ENCODE measurements at places on chromosomes 16 and 17.
A peak's percentile ranks its signal among the peaks of the same experiment; 100 is the strongest.

- DNase-seq, result no peak
These were observed 65.9 kb downstream of the PITPNC1 start for GRCh38 chr17:67442787-67443624.

GRCh38 chr17:55774846-55775271, 24.0 kb downstream of the PCTP start:
- DNase-seq, result no peak

- no peak for DNase-seq
These were observed 137.2 kb downstream of the C16orf78 start for GRCh38 chr16:49510654-49511305.

DNA sequence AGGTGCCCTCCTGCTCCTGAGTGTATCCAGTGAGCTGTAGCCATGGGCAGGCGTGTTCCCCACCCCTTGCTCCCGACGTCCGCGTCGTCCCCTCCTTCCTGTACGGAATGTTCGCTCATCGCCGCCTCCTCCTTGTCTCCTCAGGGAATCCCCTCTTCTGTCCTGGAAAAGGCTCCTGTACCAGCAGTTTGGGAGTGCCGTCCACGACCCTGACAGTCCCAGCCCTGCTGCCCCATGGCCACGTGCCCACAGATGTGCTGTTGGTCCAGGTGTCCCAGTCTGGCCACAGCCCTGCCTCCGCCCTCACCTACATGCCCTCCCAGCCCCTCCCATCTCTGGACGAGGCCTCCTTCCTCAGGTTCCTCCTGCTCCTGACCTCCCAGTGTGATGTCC, 30.2 kb downstream of the OR1D5 start:
- no peak for DNase-seq

DNA sequence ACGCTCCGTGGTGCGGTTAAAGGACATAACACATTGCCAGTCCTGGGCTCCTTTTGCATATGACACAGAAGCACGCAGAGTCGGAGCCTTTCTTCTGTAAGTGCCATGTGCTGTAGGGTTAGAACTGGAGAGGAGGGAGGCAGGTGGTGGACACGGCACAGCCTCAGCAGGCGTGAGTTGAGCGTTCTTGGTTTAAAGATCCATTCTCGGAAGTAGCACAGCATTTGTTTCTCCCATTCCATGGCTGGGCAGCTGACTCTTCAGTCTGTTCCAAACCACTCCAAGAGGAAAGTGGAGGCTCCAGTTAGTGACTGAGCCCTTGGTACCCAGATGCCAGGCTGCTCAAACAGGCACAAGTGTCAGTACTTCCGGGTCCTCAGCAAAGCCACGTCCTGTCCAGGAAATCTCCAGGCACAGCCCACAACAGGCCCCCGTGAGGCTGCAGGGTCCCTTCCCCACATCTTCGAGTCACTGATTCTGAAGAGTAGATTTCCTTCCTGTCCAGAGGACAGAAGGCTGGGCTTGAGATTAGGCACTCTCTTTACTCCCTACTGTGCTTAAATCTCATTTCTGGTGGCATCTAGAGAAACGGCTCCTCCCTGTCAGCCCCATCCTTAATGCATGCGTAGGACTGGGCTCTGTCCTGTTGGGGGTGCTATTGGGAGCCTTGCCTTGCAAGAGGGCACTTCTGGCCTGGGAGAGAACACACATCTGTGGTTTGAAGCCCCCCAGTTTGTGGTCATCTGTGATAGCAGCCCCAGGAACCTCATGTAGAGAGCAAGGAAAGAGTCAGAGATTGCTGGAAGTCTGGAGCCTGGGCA, 39.6 kb upstream of the NAT9 start:
- DNase-seq, result no peak

- peak; percentile 95 for DNase-seq
These were observed 408 bp upstream of the KPNA2 start for GRCh38 chr17:68035131-68035522.

GRCh38 chr17:9235346-9235745, 214.0 kb downstream of the NTN1 start:
- no peak for DNase-seq

- no peak for DNase-seq
These were observed 330.3 kb downstream of the SEC14L1 start for GRCh38 chr17:77470800-77471733.

- DNase-seq, result no peak
These were observed 154.1 kb upstream of the PLCG2 start for GRCh38 chr16:81624760-81625543.

DNA sequence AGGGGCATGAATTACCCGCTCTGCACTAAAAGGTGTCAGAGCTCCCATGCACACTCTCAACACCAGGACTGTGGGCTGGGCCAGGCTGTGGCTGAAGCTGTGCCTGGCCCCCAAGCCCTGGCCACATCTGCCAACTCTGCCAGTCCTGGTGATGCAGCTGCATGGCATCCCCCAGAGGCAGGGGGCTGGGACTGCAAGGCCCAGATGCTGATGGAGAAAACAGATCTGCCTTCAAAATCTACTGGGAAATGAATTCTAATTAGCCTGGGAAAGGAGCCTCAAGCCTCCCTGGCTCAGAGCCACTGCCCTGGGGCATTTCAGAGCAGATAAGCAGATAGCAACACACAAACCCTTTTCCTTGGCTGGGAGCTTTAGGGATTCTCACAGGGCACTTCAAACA, 3.4 kb downstream of the CHST6 start:
- DNase-seq, result peak; percentile 87

GRCh38 chr17:60135151-60135950, 14.4 kb upstream of the CA4 start:
- DNase-seq, result peak; percentile 75

DNA sequence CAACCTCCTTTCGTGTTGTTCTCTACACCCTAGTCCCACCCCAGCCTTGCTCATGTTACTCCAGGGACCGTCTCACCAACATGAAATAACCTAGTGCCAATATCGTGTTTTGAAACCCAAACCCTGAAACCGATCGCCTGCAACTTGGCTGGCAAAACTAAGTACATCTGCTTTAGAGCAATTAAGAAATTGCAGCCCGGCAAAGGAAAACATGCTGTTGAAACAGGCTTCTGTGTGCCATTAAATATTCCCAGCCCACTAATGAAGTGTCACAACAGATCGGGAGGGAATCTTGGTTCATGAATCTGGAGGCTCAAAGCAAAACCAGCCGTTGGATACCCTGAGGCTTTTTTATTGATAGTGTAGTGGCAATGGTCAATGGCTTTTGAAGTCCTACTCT, 48.3 kb upstream of the GPR139 start:
- DNase-seq, result no peak

GRCh38 chr17:70230850-70231640, 61.7 kb downstream of the KCNJ2 start:
- DNase-seq, result no peak

Measured in nucleus accumbens (tissue), 56 donors.